ENCODE measurements at places on chromosomes 11 and 22. TPM values are rescaled to one million over a fixed set of nuclear protein-coding genes. Genes with fewer than 3 reads are reported as not detected.

GRCh38 chr11:20610825-20611224, 11.4 kb downstream of the SLC6A5 start:
- no peak for DNase-seq

DNA sequence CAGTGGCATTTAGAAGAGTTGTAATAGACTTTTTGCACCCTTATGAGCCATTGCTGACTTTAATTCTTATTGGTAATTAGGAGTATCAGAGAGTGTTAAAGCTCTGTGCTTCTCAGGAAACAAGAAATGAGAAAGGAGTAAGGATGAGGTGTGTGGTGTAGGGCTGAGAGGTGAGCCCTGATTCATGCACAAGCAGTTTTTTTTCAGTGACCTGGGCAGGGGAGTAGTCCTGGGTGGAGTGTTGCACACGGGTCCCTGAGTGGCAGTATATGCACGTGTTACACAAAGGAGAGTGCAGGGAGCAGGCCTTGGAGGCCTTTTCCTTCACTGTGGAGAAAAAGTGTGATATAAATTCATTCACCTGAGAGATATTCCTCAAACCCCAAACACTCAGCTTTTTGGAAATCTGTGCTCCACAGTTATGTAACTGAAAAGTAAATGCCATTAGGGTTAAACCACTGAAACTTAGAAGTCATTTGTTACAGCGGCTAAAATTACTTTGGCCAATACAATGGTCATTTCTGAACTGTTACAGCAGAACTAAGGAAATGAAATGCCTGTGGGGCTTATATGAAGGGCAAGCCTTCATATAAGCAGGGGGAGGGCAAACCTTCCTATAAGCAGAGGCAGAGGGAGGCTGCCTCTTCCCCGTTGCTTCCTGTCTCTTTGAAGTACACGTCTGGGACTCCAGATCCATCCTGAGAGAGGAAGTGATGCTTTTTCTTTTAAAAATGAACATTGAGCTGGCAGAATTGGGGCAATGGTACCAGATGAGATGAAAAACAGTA, 62.6 kb upstream of the OLFML1 start:
- DNase-seq: no peak

GRCh38 chr11:31492320-31492913, 17.0 kb downstream of the IMMP1L start:
- DNase-seq: no peak

DNA sequence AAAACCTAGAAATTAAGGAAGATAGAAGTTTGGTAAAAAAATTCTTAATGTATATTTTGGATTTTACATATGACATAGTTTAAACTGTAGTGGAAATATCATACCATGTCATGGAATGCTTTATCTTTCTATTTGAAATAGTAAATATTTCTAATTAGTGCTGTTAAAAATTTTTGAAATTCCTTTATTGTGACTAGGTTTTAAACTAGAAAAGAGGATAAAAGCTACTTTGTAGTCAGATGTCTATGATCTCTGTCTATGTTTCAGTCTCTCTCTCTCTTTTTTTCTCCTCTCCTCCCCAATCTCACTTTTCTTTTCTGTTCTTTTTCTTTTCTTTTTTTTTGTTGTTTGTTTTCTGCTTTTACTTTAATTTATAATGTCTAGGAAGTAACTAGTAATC, 226.2 kb downstream of the TMEM135 start:
- DNase-seq: no peak

GRCh38 chr22:29394931-29395581, 6.7 kb upstream of the AP1B1 start:
- DNase-seq: peak; percentile 52

- no peak for DNase-seq
Measured at GRCh38 chr11:69295079-69295994, 1.4 kb downstream of the MYEOV start.

DNA sequence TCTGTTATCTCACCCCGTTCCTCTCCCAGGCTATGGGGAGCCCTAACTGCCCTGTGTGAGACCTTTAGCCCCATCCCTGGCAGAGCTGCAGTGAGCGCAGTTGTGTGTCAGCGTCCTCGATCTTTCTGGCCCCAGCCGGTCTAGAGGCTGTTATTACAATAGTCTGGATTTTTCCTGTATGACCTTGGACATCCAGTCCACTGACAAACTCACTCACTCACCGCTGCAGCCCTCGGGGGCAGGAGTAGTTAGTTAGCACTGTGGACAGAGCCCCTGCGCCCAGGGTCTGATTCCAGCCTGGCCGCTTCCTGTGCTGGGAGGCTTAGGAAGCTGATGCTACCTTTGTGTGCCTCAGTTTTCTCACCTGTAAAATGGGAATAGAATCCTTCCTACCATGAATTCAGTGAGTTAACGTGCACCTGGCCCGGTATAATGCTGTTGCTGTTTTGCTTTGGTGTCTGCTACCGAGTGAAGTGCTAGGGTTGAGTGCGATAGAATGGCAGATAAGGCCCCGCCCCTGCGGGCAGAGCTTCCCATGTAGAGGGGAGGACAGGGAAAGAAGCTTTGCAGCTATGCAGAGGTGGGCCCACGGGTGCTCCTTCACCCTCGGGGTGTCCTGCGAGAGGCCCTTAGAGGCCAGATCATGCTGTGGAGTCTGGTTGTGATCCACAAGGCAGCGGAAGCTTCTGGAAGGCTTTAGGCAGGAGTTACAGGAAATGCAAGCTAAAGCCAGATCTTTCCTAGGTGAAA, 3.0 kb downstream of the LRP5 start:
- no peak for DNase-seq

Gene CHRM1
- polyA plus RNA-seq: 0.40 TPM

Gene POLDIP3
- polyA plus RNA-seq: 96.9 TPM

Gene KRTAP5-6
- not detected for polyA plus RNA-seq

Gene C22orf42
- polyA plus RNA-seq: not detected

DNA sequence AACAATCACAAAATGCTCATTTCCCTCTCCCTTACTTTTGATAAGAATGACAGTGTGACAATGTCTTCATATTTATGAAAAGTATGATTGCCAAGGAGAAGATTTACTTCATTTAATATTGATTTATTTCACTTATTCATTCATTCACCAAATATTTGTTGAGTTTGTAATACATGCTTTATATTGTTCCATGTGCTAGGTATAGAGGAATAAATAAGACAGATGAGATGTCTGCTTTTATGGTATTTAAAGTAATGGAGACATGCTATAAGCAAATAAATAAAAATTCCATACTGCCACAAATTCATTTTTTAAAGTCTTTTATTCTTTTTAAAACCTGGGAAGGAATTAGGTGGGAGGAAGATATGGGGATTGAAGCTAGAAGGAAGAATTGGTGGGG, 289.4 kb downstream of the GUCY1A2 start:
- DNase-seq: no peak

Gene SSTR3
- polyA plus RNA-seq: 0.55 TPM

Gene CYTH4
- polyA plus RNA-seq: 6.2 TPM

DNA sequence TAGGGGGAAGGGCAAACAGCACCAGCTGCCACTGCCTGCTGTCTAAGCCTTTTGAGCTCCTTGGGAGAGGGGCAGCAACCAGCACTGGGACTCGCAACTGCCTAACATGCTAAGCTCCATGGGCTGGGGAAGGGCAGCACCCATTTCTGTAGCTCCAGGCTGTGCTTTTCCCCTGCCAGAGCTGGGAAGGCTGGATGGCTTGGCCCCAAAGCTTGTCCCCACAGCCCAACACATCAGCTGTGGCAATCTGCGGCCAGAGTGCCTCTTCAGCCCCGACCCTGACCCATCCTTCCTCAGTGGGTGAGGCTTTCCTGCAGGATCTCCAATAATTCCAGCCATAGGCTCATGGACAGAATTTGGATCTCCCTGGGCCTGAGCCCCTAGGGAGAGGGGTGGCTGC, 551.3 kb downstream of the TMEM135 start:
- no peak for DNase-seq

GRCh38 chr11:1870326-1870696, 17.4 kb downstream of the LSP1 start:
- no peak for DNase-seq

Gene C11orf42
- 0.86 TPM for polyA plus RNA-seq

DNA sequence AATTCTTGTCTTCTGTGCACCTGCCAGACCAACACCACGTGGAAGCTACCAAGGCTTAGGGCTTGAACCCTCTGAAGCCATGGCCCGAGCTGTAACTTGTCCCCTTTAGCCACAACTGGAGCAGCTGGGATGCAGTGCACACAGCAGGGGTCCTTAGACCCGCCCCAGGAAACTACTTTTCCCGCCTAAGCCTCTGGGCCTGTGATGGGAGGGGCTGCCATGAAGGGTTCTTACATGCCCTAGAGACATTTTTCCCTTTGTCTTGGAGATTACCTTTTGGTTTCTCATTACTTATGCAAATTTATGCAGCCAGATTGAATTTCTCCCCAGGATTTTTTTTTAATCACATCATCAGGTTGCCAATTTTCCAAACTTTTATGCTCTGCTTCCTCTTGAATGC, 9.7 kb downstream of the PATE3 start:
- DNase-seq: no peak

- no peak for DNase-seq
Measured at GRCh38 chr11:126791446-126791845, 209.1 kb downstream of the KIRREL3 start.

DNA sequence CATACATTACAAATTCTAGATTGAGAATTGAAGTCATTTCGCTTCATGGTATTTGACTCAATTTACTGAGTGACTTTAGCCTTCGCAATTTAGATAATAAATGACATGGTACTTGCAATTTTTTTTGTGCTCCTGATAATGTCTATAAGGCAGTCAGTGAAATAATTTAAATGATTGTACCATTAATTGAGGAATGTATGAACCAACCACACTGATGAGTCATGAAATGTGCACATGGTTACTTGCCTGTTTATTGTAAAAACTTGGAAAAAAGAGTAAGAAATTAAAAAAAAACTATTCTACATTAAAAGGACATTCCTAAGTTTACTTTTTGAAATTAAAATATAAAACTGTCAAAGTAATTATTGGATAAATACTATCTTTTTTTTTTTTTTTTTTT, 43.3 kb downstream of the DNAJC24 start:
- DNase-seq: no peak

Gene ROM1
- polyA plus RNA-seq: 4.0 TPM

Measured in left renal pelvis (tissue), 4 donors.